ENCODE measurements at places on chromosomes 4 and X.

DNA sequence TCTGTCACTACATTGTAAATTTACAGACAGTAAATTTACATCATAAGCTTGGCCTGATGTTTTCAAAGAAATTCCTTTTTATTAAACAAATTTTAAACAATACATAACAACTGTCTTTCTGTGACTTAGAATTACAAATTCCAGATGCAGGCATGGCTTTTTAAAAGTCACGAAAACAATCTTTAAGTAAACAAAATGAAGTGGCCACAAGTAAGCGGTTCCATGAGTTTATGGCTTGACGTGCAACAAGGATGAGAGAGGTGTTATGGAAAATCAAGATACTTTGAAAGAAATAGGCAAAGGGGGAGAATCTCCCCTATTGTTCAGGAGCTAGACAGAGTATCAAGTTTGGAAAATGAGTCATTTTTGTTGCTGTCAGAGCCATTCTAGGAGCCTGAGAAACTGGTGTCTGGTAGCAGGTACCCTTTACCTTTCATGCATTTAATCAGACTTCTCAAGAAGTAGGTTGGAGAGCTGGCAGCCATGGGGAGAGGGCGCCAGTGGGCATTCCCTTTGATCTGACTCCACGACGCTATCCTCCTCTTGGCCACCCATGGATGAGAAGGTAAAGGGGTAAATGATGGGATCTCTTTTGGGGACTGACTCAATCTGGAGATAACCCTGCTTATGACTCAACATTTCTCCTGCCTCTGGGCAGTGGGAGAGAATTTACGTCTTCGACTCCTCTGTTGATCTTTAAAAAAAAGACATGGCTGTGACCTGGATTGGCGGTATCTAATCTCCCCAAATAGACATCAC is 217.2 kb downstream of the SPRY1 start:
- no peaks in the 10 kb centered on the region for H3K27me3 ChIP-seq
- no peaks in the 10 kb centered on the region for H3K36me3 ChIP-seq
- H3K4me1 ChIP-seq, result no peaks in the 10 kb centered on the region
- no peak overlapping the region for H3K27ac ChIP-seq

GRCh38 chr4:19776929-19777328 is 474.8 kb upstream of the SLIT2 start:
- H3K36me3 ChIP-seq, result no peaks in the 10 kb centered on the region
- no peak overlapping the region for H3K4me3 ChIP-seq
- DNase-seq, result no peak
- H3K27ac ChIP-seq, result no peak overlapping the region

GRCh38 chr4:56466910-56467283 is 520 bp upstream of the SRP72 start:
- peaks cover 5% of the 10 kb centered on the region for H3K36me3 ChIP-seq
- no peaks in the 10 kb centered on the region for H3K27me3 ChIP-seq
- H3K4me1 ChIP-seq, result peaks cover 29% of the 10 kb centered on the region
- peak overlapping the region; percentile 83 for H3K27ac ChIP-seq

DNA sequence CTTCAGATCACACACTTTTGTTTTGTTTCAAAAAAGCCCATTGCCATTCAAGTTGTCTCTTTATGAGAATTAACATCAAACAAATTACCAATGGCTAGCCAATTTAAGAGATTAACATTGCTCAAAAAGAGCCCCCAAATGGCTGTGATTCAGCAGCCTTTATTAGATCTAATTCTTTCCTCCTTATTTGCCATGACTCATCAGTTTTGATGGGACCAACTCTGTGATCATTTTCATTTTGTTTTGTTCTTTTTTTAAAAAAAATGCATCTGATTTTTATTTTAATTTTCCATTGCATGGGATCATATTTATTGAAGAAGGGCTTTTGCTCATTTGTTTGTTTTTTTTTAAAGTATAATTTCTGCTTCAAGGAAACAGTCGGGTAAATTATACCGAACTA is 161.6 kb upstream of the FRMPD4 start:
- DNase-seq, result no peak
- no peaks in the 10 kb centered on the region for H3K27me3 ChIP-seq
- no peaks in the 10 kb centered on the region for H3K36me3 ChIP-seq
- H3K4me3 ChIP-seq, result no peak overlapping the region
- no peaks in the 10 kb centered on the region for H3K4me1 ChIP-seq

- no peak for DNase-seq
- H3K36me3 ChIP-seq, result peaks cover 73% of the 10 kb centered on the region
- H3K4me1 ChIP-seq, result peaks cover 8% of the 10 kb centered on the region
- no peak overlapping the region for H3K27ac ChIP-seq
These were observed 19.7 kb downstream of the QDPR start for GRCh38 chr4:17492058-17492741.

- no peak for DNase-seq
- H3K36me3 ChIP-seq, result no peaks in the 10 kb centered on the region
- no peaks in the 10 kb centered on the region for H3K4me1 ChIP-seq
- no peaks in the 10 kb centered on the region for H3K27me3 ChIP-seq
- no peak overlapping the region for H3K4me3 ChIP-seq
These were observed 747.9 kb upstream of the ADGRL3 start for GRCh38 chr4:60452266-60452665.

GRCh38 chr4:100060765-100061416 is 110.8 kb upstream of the H2AZ1 start:
- no peak overlapping the region for H3K27ac ChIP-seq
- H3K27me3 ChIP-seq, result no peaks in the 10 kb centered on the region
- no peak overlapping the region for H3K4me3 ChIP-seq

DNA sequence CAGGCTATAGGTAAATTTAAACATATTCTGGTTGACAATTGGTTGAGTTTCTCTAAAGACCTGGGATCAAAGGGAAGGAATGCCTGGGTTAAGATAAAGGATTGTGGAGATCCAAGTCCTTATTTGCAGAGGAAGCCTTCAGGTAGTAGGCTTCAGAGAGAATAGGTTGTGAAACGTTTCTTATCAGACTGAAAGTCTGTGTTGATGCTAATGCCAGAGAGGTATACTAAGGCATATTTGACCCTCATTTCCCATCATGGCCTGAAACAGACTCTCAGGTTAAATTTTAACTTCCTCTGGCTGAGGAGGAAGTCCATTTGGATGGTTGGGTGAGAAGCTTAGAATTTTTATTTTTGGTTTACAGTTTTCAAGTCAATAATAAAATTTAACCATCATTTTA is 48.1 kb downstream of the UGT2A2 start:
- H3K4me3 ChIP-seq, result no peak overlapping the region
- H3K4me1 ChIP-seq, result no peaks in the 10 kb centered on the region
- no peak for DNase-seq
- no peak overlapping the region for H3K27ac ChIP-seq

DNA sequence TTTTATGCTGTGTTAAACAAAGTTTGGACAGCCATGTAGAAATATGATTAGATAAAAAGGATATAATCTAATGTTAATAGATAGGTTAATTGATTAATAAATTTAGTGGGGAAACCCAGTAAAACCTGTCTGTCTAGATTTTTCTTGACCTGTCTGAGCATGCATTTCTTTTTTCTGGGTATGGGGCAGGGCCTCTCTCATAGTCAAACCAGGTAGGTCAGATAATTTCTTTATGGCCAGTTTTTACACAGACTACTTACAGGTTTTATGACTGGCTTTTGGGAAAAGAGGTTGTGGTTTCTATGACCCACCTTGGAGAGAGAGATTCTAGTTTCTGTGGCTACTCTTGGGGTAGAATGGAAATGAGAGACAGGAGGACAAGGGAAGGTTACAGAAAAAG is 135.6 kb upstream of the EPHA5 start:
- no peaks in the 10 kb centered on the region for H3K27me3 ChIP-seq
- H3K27ac ChIP-seq, result no peak overlapping the region
- H3K4me3 ChIP-seq, result no peak overlapping the region
- no peaks in the 10 kb centered on the region for H3K36me3 ChIP-seq
- DNase-seq, result no peak

- no peak for DNase-seq
- H3K4me1 ChIP-seq, result no peaks in the 10 kb centered on the region
- no peak overlapping the region for H3K4me3 ChIP-seq
- H3K27ac ChIP-seq, result no peak overlapping the region
- no peaks in the 10 kb centered on the region for H3K36me3 ChIP-seq
These were observed 325.3 kb upstream of the FTHL17 start for GRCh38 chrX:31397119-31397518.

Data from stomach (tissue), 19 donors.